ENCODE measurements at places on chromosomes 1 and 21.
A peak's percentile ranks its signal among the peaks of the same experiment; 100 is the strongest.

DNA sequence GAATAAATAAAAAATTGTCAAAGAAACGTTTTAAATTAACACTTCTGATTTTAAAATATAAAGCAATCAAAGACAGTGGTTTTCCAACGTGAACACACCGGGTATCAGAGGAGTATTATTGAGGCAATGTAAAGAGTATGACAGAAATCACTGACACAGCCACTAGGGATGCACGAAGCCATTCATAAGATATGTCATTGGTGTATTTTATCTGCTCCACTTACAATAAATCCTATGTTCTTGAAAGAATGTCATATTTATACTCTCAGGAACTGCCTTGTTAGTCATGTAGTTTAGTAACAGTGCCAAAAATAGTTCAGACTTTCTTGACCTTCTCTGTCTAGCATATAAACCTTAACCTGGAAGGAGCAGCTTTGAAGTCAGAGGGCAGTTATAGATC, 835.0 kb upstream of the NCAM2 start:
- DNase-seq: no peak

DNA sequence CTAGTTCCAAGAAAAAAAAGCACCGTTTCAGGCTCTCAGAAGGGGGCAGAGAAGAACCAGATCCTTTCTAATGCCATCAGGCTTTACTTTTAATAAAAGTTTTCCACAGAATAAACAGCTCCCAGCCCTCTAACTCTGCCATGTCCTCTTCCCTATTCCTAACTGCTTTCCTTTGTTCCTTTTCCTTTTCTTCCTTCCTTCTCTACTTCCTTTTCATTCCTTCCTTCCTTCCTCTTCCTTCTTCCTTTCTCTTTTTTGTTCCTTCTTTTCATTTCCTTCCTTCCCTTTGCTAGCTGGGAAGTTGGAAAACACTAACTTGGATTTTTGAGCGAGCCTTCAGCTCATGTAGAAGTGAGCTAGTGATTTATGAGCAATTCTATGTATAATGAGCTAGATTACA, 46.2 kb downstream of the KDM5B start:
- DNase-seq: no peak

GRCh38 chr1:97095764-97096163, 374.2 kb downstream of the PTBP2 start:
- DNase-seq: no peak

DNA sequence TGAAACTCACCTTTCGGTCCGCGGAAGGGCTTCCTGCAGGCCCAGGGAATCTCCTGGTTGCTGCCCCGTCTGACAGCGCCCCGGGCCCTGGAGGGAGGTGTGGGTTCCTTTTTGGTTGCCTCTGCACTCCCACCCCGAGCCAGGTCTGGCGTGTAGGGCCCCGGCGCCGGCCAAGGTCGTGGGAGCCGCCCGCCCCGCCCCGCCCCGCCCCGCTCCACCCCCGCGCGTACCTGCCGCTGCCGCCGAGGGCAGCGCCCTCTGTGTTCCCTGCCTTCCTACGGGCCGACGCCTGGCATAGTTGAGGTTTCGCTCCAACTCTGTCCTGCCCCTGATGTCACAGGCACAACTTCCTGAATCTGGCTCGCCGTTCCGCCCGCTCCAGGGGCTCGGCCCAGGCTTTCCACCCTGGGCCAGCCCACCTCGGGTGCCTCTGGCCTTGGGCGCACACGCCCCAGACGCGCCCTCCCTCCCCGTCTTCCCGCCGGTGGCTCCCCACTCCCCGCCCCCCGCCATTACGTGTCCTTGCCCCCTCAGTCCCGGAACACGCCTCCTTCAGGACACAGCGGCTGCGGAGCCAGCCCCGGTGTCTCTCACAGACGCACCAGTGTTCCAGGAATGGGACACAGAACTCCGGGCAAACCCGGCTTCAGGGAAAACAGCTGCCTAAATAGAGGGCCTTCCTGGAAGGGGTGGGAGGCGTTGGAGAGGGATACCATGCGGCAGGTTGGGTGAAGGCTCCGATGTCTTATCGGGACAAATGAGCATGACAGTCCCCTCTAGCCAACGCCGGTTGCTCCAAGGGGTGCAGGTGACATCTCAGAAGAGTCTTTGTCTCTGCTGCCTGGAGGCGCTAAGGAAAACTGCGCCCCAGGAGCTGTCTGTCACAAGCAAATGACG, at the start of gene KIAA0040:
Gene KIAA0040, minus strand, starts transcription at position 147 of the 897 bp plus-strand sequence. CDS start 31,763 bp downstream, outside the sequence.
- DNase-seq: peak; percentile 87

DNA sequence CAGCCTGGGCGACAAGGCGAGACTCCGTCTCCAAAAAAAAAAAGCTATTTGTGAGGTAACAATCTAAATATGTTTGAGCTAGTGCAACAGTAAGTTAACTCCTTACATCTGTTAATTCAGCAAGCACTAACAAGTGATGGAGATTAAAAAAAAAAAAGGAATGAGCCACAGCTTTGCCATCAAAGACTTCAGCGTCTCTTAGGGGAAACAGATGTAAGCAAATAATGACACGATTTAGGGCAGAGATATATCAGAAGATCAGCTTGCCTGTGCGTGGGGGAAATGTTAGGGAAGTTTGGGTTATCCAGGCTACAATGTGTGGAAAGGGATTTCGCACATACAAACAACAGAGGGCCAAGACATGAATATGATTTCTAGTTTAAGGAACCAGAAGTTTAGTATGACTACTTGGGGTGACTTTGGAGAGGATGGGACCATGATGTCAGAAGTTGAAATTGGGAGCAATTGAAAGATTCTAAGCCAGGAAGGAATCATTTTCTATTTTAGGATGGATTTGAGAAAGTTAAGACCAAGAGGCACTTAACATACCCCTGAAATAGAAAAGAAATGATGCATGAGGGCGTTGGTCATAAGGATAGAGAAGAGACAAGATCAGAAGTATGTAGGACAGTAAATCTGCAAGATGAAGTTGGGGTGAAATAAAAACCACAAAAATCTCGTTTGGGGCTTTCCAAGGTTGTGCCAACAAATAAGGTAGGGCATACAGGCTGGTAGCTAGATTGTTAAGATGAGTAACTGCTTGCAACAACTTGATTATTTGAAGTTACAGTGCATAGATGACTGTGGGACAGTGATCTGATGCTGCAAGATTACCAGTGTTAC, 2.4 kb upstream of the BRWD1 start:
- DNase-seq: no peak

DNA sequence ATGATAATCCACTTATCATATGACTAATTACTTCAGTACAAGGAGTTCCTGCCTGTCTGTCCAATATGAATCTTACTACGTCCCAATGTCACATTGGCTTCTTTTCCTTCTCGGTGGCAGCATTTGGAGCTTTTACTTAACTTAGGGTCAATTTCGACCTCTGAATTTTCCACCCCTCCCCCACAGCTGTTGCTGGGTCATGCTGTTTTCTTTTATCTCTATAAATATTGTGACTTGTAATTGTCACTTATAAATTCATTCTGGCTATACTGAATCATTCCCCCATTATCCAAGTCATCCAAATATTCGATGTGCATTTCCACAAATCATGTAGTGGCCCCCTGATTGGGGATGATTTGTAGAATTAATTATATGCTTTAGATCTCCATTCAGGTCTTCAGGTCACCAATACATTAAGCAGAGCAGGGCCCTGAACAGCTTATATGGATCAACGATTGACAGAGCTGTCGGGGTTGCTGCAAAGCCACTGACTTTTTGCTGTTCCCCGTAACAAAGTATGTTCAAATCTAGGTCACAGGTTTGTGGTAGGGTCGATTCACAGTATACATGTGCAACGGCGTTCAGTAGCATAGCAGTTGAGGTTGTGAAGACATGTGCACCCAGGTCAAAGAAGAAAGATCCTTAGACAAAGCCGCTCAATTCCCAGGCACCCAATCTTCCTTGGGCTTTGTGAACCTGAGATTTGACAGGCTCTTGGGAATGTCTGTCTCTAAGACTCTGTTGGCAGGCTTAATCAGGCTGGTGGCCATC, 18.3 kb upstream of the RNU1-4 start:
- peak; percentile 51 for DNase-seq

- no peak for DNase-seq
Measured at GRCh38 chr1:183125279-183125999, 60.6 kb upstream of the LAMC2 start.

DNA sequence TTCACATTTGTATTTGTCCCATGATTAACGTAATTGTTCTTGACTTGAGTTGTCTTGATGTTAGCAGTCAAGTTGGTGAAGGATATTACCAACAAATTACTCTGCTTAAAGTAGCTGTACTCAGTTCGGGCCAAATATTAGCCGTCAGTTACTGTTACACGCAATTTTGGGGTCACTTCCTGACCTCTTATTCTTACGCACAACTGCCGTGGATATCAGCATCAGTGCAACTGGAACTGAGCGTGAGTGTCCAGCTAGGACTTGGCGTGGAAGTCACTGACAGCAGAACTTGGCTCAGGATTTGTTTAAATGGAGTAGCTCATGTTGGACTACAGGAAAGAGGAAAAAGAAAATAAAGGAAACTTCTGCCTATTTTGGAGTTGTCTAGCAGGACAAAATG, 56.4 kb downstream of the ADAMTS1 start:
- DNase-seq: no peak

DNA sequence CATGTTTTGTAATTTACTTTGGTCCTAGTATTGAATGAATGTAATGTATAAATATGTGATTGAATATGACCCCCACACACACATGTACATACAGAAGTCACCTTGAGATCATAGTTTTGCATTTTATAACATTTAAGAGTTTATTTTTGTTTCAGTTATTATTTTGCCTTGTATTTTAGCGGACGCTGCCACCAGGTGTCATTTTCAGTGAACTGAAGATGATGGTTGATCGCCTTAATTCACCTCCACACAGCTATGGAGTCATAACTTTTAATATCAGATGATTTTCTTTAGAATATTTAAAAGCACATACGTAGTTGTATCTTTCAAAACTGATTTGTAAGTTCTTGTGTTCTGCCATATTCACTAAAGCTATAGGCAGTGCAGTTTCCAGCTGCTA, 130.4 kb downstream of the DYRK1A start:
- no peak for DNase-seq

DNA sequence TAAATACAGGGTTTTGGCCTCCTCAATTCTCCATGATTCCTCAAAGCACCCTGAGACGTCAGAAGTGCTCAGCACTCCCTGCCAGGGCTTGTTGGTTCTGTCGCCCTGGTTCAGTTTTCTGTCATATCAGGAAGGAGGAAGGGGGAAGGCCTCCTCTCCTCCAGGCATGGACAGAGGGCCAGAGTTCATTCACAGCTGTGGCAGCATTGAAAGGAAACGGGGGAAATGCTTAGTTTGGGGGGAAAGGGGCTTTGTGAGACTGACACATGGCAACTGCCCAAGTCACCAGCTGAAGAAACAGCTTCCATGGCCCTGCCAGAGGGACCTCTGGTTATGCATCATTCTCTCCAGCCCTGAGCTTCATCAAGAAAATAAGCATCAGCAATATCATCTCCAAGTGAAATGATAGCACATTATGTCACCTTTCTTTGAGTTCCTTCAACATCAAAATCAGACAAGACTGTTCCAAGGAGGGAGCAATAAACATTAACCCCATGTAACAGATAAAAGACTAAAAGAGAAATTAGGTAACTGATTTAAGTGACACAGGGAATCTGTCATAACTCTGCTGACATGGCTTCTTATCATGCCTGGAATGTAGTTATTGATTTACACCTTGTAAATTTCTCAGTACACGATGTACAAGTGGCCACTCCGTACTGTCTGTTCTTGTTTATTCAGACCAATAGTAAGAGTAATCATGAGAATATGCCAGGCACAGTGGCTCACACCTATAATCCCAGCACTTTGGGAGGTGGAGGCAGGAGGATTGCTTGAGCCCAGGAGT, 103.2 kb upstream of the SLC25A33 start:
- no peak for DNase-seq

- DNase-seq: peak; percentile 84
Measured at GRCh38 chr1:52601991-52602855, at the start of gene GPX7. GPX7 (plus strand) TSS chr1:52602371; CDS start chr1:52602410, 39 bp downstream.

DNA sequence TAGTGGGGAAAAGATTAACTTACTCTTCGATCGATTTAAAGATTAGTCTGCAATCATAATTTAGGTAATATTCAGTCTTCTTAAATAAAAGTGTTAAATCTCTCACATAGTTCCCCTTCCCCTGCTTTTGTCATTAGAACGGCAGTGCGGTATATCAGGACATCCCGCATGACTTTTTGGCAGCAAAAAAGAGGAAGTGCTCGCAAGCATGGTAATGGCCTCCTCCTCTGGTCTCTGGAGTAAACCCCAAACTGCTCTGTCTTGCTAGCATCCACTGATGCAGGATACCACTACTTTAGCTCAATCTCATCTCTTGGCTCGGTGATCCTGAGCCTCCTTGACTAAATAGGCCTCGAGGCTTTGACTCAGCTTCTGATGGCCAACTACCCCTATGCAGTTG, 78.7 kb upstream of the VAV3 start:
- no peak for DNase-seq

- DNase-seq: peak; percentile 47
Measured at GRCh38 chr1:228860911-228861831, 125.9 kb downstream of the RHOU start.

GRCh38 chr1:191913260-191913977, 244.8 kb upstream of the RGS18 start:
- DNase-seq: no peak

- DNase-seq: no peak
Measured at GRCh38 chr1:151953409-151954094, 40.1 kb downstream of the S100A10 start.

- no peak for DNase-seq
Measured at GRCh38 chr1:6103111-6103853, 57.6 kb downstream of the KCNAB2 start.

GRCh38 chr1:107451715-107452114, 310.9 kb downstream of the NTNG1 start:
- no peak for DNase-seq

- no peak for DNase-seq
Measured at GRCh38 chr1:184882957-184883815, 91.1 kb downstream of the NIBAN1 start.

- DNase-seq: no peak
Measured at GRCh38 chr1:47584249-47584648, 146.4 kb downstream of the FOXD2 start.

DNA sequence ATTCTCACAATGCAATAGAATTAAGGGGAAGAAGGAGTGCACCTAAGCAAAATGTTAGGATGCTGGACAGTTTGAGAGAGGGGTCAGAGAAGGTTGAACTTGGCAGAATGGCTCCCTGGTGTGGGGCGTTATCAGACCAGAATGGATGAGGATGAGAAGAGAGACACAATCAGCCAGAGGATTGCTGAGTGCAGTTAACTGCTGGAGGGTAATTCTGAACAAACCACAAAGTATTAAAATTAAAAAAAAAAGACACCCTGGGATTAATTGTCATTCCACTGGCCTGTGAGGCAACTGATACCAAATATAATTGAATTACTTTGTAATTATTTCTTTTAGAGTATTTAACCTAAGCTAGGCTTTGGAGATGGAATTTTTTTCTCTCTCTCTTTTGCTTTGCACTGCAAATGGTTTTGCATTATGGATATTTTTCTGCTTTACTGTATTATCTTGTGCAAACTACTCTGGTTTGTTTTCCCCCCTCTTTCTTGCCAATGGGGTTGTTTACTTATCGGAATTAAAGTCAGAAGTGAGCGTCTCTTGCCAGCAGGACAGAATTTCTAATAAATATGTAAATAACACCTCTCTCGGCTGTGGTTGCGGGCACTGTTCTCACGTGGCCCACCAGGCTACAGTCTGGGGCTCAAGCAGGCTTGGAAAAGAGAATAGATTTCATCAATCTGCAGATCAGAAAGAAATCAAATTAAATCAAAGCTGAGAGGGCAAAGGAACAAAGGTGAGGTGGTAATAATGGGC, 572.9 kb upstream of the CAMK1G start:
- DNase-seq: no peak
